ENCODE measurements at places on chromosomes 2 and 18. TPM values are rescaled to one million over a fixed set of nuclear protein-coding genes. Genes with fewer than 3 reads are reported as not detected.

Gene TFCP2L1
- not detected for total RNA-seq

Gene RASGRP3
- not detected for total RNA-seq

Gene ABHD1
- total RNA-seq = not detected

Gene METAP1D
- total RNA-seq = 4.1 TPM

Gene GLI2
- total RNA-seq = 5.1 TPM

Gene POTEC
- total RNA-seq = not detected

Gene WDSUB1
- total RNA-seq = 4.2 TPM

Gene EFEMP1
- 1,498 TPM for total RNA-seq

Gene GPR45
- total RNA-seq = not detected

Gene SLC9A2
- not detected for total RNA-seq

Gene OR6B2
- total RNA-seq = not detected

Gene STAM2
- 42.6 TPM for total RNA-seq
